Substantia nigra (tissue), 51 donors: ENCODE measurements at places on chromosomes 13 and 19.

GRCh38 chr13:33033986-33034385 is 17.8 kb downstream of the KL start:
- no peak for DNase-seq

- no peak for DNase-seq
These were observed 60.5 kb upstream of the MEDAG start for GRCh38 chr13:30845297-30846214.

GRCh38 chr19:28553005-28553404 is 659.9 kb downstream of the UQCRFS1 start:
- no peak for DNase-seq

- DNase-seq: no peak
These were observed 46.8 kb downstream of the ARHGEF7 start for GRCh38 chr13:111161601-111162600.

DNA sequence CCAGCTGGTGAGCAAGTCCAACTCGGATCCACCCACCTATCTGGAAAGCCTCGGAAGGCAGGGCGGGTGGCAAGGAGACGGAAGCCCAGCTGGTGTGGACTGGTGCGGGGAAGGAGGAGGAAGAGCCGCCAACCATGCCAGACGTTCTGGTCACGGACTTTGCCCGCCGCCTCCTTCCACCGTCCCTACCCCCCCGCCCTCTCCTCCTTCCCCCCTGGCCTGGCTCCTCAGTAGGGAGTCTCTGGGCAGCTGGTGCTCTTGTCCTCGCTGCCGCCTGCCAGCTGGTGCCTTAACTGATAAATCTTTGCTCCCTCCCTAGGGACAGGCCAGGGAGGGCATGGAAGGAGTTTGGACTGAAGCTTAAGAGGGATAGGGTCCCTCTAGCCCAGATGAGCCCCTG is 4.8 kb downstream of the SYNGR4 start:
- DNase-seq: no peak

DNA sequence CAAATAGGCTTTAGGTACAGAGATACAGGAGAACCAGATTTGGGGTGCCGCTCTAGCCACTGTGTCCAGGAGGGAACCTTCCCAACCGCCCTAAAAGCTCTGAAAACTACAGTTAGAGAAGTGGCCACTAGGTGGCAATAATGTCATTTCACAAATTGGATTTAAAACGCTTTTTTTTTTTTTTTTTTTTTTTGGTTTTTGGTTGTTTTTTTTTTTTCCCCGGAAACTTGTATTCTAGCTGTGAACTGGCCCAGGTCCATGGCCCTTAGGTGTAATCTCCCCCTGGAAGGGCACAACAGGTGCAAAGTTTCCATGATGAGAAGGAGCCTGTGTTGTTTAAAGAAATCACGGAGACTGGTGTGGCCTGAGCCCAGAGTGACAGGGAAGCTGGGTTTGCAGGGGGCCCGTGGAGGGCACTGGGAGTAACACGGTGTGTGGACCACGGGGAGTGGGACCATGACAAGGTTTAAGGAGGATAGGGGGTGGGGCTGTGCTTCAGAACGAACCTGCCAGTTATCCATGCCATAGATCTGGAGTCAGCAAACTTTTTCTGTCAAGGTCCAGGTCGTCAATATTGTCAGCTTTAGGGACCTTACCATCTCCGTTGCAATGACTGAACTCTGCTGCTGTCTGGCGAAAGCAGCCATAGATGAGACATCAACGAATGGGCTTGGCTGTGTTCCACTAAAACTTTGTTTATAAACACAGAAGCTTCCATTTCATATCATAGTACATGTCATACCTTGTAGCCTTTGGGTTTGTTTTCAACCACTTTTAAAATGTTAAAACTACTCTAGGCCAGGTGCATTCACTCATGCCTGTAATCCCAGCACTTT is 10.1 kb downstream of the OR1I1 start:
- no peak for DNase-seq
